NCI-H187 (cell line): ENCODE measurements at places on chromosomes 11 and 22.

- DNase-seq: no peak
Measured at GRCh38 chr22:31327806-31328543, 18.2 kb downstream of the PATZ1 start.

DNA sequence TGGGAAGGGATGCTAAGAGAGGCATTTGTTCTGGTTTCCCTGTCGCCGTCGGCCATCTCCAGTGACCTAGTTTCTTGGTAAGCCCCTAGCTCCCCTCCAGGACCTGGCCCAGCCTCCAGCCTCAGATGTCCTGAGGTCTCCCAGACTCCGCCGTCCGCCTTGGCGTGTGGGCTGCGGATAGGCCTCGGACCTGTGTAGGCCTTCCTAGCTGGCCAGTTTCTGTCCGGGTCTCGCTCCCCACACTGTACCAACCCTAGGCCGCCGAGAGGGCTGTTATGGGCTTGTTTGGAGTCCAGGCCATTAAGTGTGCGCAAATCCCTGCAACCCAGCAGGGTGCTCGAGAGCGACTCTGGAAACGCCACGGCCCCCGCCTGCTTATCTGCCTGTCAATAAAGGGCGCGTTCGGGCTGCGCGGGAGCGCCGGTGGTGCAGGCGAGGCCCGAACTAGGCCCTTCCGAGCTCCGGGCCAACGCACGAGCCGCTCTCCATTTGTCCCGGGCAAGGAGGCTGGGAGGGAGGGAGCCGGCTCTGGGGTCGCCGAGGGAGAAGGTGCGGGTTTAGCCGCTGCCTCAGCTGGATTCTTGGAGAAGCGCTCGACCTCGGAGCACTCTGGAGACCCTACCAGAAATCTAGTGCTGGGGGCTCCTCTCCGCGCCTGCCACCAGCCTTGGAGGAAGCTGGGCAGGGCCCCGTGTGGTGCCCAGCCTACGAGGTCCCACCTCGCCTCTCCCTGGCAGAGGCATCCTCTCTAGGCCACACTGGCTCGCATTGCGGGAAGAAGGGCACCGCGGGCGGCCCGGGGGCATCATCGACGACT is 8.7 kb upstream of the PAX6 start:
- no peak for DNase-seq

DNA sequence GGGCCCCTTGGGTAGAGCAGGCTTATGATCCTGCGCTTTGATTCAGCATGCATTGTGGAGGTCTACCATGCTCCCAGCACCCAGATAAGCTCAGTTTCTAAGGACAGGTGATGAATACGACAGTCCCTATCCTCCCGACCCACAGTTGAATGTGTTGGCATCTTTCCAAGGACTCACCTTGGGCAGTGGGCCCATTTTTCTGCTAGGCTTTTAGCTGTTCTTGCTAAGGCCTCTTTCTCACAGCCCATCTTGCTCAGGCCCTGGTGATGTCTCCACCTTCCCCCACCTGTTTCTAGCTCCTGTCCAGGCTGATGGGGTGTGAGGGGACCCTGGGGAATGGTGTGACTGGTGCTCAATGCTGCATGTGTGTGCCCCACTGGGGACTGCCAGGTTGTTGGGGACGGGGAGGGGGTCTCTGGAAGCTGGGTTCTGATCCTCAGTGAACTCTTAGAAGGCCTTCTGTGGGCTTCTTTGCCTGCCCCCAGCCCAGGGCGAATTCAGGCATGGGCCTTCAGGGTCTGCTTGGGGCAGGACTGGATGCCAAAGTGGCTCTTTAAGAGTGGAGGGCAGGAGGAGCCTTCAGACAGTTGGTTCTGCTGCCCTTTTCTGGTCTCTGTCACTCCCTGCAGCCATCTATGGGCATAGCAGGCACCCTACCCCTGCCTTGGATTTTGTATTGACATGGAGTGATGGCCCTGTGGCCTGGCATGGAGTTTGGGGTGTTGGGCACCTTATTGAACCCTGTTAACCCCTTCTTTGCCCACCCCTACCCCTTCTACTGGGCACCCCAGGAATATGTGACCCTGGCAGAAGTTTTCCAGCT is 33.1 kb downstream of the PHLDB1 start:
- no peak for DNase-seq

GRCh38 chr22:45318558-45319323 is 9.0 kb downstream of the FAM118A start:
- no peak for DNase-seq

DNA sequence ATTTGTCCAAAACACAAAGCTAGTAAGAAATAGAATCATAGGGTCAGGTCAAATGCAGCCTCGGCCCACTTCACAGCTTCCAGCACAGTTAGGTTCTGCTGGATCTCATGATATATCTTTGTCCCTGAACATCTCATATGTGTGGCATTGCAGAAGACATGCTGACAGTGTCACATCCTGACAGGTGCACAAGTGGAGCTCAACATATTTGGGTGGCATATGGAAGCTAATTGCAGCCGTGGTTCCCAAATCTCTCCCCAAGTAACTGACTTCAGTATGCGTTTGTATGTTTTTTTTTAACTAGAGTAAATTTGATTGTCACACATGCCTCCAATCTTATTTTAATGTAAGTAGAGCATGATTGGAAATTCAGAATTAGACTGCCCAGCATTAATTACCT is 33.4 kb downstream of the NAV2 start:
- no peak for DNase-seq

DNA sequence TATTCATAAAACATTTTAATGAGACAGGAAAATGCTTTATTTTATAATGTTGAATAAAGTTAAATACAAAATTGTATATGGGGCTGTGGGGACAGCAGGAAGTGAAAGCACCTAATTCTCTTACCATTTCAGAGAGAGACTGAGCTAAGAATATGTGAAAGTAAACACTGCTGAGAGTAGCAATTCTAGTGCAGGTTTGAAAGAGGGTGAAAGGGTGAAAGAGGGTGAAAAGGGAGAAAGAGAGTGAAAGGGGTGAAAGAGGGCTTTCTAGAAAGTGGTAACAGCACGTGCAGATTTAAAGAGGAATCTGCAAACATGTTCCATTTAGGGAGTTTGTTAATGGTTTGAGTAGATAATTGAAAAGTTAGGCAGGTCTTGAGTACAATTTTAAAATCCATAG is 652.0 kb upstream of the CCDC90B start:
- no peak for DNase-seq
